Kidney tubule cell (primary cell): ENCODE measurements at places on chromosomes 5 and 9.

DNA sequence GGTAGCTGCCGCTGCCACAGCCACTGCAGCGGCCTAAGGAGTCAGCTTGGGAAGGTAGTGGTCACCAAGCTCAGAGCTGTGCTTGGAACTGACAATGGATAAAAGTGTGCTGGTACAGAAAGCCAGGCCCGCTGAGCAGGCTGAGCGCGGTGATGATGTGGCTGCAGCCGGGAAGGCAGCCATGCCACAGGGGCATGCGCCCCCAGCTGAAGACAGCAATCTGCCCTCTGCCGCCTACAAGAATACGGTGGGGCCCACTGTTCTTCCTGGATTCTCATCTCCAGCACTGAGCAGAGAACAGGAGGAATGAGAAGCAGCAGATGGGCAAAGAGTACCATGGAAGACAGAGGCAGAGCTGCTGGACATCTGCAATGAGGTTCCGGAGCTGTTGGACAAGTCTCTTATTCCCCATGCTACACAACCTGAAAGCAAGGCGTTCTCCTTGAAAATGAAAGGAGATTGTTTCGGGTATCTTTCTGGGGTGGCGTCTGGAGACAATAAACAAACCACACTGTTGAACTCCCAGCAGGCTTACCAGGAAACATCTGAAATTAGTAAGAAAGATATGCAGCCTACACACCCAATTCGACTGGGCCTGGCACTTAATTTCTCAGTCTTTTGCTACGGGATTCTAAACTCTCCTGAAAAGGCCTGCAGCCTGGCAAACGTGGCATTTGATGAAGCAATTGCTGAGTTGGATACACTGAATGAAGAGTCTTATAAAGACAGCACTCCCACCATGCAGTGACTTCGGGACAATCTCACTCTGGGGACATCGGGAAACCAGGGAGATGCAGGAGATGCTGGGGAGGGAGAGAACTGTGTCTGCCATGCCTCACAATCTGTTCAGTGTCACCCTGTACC, 22.8 kb upstream of the ANKRD18A start:
- no peak for DNase-seq

DNA sequence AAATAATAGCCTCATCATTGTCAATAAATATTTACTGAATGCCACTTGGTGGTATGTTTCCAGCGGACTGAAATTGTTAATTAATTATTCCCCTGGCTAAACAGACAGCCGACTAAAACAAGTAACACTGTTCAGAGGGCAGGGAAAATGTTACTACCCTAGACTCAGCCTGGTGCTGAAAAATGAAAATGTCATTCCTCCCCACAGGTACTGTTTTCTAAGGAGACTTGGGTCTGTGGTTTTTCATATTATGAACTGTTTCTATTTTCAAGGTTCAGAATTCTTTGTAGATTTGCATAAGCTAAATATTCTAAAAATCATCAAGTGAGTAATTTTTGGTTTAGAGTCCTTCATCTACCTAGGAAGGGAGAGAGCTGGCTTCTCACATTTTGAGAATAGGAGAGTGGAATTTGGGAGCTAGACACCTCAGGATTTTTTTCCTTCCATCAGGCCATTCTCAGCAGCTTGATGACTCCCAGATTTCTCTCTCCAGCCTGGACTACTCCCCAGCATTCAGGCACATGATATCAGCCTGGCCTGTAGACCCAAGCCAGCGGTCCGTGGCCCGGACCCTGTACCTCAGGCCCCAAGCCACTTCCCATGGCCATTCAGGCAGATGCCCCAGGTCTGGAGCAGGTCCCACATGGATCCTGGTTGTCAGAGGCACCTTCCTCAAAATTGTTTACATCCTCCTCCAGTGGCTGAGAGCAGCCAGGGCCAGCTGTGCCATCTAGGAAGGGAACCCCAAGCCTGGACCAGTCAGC, 24.4 kb downstream of the BHMT start:
- no peak for DNase-seq

DNA sequence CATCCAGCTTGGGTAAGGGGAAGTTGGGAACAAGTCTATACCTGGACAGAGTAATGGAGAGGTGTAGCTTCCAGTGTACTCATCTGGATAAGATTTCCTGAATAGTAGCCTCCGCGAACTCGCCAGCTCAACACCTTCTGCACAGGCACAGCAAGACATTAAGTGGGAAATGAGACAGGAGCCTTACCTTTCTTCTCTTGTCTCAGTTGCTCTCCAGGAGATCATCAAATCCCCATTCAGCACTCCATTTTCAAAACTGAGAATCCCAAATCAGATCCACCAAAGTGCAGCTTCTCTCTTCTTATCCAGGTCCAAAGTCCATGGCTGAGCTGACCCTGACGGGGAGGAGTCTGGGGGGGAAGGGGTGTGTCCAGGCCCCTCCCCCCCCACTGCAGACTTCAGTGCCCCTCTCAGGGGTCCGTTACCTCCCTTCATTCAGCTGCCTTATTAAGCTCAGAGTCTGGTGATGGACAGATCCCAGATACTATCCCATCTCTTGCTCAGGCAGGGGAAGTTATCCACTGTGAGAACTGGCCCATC, 5.9 kb upstream of the MGAT1 start:
- no peak for DNase-seq

- no peak for DNase-seq
These were observed 21.0 kb upstream of the RALGDS start for GRCh38 chr9:133141833-133142595.

DNA sequence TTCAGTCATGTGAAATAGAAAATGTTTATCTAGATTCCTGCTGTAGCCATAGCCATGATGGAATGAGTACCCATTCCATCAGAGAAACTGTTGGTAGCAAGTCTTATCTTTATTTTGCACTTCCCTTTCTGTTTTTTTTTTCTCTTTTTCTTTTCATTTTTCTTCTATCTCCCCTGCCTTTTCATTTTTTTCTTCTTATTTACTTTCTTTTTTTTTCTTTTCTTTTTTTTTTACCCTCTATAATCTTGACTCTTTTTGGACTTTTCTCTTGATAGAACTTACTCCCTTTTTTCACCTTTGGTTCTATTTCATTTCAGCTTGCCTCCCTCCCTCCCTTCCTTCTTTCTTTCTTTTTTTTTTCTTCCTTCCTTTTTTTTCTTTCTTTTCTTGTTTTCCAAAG, 15.4 kb downstream of the SLC25A46 start:
- DNase-seq, result no peak

DNA sequence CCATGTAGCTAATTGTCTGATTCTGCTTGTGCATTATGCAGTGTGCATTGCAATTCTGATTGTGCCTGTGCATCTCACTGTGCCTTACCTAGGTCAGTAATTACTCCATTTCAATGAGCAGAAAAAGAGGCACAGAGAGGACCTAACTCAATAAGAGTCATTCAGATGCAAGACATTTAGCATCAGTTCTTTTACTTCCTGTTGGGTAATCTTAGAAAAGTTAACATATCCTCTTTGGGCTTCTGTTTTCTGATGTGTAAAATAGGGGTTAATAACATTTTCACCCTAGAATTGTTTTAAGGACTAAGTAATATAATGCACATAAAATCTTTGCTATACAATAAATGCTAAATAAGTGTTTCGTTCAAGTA, 7.0 kb upstream of the DCTN4 start:
- no peak for DNase-seq

DNA sequence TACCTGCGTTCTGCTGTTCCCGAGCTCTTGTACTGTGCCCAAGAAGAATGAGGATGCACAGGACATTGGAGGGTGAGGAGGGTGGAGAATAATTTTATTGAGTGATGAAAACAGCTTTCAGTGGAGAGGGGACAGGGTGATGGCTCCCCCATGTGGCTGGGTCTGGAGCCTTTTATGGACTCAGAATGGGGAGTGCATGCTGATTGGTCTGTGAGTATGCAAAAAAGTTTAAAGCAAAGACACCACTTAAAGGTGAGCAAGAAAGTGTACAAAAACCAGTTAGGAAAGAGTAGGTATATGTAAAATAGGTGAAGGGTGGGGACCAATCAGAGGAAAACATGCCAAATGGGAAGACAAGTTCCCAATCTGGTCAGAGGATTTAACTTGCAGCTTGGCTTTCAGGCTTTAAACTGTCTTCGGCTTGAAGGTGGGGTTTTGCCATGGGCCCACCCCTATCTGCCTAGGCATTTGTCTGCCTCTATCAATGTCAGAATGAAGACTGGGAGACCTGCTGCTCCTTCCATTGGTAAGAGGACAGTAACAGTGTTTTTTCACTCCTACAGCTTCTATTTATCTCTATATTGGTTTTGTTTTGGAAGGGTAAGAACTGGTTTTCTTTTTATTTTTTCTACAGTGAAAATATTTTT, 118.0 kb upstream of the RAI14 start:
- no peak for DNase-seq

- DNase-seq, result no peak
These were observed 2.5 kb upstream of the ZNF474 start for GRCh38 chr5:122126756-122127321.

- DNase-seq, result no peak
These were observed 97.7 kb downstream of the CFAP95 start for GRCh38 chr9:69918322-69918721.

GRCh38 chr5:69170495-69170894, 3.5 kb downstream of the CCNB1 start:
- no peak for DNase-seq

DNA sequence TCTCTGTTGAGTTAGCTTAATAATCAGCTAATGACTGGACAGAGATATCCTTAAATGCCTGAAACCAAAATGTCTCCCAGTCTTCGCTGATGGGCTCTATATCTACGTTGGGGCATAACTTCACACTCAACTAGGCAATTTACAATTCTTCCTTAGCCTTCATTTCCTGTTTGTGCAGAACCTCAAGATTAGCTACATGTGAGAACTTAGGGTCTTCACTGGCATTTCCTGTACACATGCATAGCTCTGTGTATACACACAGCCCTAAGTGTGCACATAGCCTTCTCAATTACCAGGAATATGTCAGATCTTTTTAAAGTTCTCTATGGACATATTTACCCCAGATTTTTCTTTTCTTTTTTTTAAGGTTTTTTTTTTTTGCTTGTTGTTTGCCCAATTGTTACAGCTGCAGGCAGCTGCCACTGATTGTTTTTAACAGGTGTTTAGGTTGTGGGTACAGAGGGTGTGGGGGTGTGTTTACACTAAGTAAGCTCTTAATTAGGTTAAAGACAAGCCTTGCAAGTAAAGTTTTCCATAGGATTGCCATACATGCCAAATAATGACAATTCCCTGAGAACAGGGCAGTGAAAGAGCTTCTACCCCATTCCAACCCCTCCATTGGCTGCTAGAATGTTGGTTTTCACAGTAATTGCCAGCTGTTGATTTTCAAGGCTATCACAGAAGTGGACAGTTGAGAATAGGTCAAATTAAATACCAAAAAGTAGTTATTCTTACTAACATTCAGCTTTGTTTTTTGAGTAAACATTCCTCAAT, 441.0 kb downstream of the TLE4 start:
- no peak for DNase-seq

GRCh38 chr9:91154686-91155085, 207.0 kb downstream of the AUH start:
- DNase-seq, result no peak

DNA sequence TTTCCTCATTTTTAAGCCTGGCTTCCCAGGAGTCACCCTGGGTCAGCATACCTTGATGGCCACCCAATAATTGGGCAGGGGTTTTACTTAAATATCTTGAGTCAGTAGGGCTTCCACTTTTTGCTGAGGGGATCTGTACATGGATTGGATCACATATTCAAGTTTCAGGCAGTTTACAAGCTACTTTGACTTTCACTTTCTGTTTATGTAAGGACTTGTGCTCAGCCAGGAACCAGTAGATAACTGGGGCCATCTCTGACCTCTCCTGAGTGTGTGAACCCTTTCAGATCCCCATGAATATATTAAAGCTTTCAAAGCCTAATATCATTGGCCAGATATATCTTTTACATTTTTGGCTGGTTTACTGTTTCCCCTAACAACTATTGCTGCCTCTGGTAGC, 45.1 kb downstream of the SLCO6A1 start:
- DNase-seq, result peak; percentile 13

DNA sequence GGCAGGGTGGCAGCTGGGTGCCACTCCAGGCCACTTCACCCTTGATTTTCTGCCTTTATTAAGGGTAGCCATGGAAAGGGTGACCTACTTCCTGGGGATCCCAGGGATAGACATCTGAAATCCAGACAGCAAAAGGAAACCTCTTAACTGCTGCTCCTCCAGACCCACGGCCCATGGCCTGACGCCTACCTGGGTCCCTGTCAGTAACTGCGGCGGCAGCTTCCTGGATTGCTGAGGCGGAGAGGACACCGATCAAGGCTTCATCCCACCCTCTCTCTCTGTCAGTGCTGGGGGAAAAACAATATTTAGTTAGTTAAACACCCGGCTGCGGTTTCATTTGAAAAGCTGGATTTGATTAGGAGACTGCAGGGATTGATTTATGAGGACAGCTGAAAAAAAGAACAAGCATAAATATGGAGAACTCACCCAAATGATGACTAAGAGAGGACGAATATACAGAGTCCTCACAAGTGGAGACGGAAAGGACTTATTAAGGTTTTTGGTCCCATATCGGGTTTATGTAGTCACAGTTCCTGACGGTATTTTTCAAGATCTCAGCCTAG, 158.7 kb upstream of the KLF4 start:
- no peak for DNase-seq

DNA sequence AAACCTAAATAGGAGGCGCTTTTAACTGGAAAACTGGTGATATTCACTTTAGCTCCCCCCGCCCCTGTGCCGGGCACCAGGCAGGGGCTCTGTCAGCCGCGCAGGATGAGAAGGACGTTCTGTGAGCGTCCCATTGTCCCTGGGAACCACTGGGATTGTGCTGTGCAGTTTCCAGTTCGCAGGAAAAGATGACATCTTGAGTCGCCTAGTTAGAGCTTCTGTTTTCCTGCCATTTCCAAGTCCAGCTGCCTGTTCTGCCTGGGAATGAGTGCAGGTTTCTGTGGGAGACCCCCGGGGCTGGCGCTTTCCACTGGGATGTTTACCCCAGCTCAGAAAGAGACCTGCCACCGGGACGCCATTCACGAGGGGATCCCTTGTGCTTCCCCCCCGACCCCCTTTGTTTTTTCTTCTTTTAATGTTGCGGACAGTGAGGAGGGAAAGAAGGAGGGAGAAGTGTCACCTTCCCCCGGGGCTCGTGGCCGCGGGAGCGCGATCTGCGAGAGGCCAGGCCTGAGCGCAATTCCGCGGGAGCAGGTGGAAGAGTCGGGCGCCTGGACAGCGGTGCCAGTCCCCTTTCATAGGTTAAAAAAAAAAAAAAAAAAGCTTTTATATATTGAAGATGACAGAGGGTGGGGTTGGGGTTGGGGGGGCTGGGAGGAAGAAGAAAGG, 121.5 kb downstream of the RMI1 start:
- DNase-seq, result no peak

DNA sequence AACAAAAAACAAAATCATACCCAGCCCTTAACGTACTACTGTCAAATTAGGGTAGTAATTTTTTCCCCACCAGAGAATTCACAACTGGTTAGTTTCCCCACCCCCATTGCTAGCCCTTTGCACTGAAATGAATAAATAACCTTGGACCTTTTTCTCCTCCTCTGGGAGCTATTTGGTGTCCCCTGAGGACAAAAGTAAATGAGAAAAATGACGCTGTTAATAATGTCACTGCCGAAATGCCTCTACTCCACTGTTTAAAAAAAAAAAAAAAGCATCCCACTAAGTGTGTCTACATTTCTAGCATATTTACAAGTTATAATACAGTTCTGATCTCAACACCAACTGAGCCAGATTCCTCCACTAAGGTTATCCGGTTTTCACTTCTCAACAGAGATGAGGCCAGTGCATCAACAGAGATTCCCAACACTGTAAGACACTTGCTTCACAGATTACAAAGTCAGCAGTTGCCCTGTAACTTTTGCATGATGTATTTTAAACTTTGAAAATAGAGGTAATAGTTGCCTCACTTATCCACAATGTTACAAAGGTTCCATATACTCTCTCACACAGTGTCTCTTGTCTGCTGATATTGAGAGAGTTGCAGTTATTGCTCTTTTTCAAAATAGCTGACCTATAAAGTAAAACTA, 5.1 kb upstream of the NFIB start:
- no peak for DNase-seq

- DNase-seq, result peak; percentile 83
These were observed 53.2 kb downstream of the ZNF474 start for GRCh38 chr5:122182491-122182921.
